ENCODE measurements at places on chromosomes 7 and 10.

GRCh38 chr7:28217143-28217542 is 36.5 kb upstream of the JAZF1 start:
- no peak for DNase-seq

- no peak for DNase-seq
These were observed 21.9 kb upstream of the SFTPA2 start for GRCh38 chr10:79582096-79582495.

GRCh38 chr7:87287738-87288341 is 57.6 kb upstream of the CROT start:
- no peak for DNase-seq

- no peak for DNase-seq
These were observed 220.3 kb downstream of the ARL4A start for GRCh38 chr7:12907774-12908173.

- no peak for DNase-seq
These were observed 6.6 kb downstream of the GJD4 start for GRCh38 chr10:35611750-35612149.

- no peak for DNase-seq
These were observed 23.4 kb upstream of the LIPA start for GRCh38 chr10:89274928-89275327.

DNA sequence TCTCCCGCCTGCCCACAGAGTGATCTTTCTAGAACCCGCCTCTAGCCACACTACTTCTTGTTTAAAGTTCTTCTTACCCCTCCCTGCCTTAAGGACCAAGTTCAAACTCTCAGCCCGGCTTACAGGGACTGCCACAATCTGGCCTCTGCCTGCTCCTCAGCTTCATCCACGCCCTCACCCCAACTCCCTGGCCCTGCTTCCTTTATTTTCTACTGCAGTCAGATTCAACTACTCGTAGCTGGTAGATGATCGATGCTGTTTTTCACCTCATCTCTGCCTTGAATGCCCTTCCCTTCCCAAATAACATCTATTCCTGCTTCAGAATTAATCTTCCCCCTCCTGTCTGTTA is 508.5 kb downstream of the RPS24 start:
- DNase-seq: no peak
